ENCODE measurements at places on chromosomes 7 and 10.
A peak's percentile ranks its signal among the peaks of the same experiment; 100 is the strongest.

GRCh38 chr10:100637785-100638184 is 102.0 kb downstream of the HIF1AN start:
- DNase-seq = no peak

- no peak for DNase-seq
These were observed 87.4 kb upstream of the PPIF start for GRCh38 chr10:79259834-79260233.

DNA sequence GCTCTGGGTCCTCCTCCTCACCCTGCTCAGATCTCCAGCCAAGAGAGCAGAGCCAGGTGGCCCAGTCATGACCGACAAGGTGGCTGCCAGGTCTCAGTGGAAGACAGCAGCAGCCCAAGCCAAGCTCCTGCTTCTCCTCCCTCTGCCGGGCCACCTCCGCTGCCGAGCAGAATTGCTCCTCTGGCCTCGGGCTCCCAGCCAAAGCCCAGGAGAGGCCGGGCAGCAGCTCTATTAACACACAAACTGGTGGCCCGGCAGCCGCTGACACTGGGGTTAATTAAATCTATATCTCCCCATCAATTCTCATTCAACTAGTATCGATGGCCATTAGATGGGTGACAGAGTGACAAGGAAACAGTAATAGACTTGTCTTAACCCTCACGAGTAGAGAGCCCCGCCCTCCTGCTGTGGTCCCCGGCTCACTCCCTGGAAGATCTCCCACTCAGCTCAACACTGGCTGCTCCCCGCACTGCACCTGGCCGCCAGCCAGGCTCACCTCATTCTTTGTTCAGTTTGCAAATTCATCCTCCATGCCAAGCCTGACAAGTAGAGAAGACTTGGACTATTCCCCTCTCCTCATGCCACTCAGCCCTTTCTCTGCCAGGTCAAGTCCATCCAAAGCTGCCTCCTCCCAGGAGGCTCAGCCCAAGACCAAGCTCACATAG is 74.1 kb upstream of the UNC5B start:
- no peak for DNase-seq

DNA sequence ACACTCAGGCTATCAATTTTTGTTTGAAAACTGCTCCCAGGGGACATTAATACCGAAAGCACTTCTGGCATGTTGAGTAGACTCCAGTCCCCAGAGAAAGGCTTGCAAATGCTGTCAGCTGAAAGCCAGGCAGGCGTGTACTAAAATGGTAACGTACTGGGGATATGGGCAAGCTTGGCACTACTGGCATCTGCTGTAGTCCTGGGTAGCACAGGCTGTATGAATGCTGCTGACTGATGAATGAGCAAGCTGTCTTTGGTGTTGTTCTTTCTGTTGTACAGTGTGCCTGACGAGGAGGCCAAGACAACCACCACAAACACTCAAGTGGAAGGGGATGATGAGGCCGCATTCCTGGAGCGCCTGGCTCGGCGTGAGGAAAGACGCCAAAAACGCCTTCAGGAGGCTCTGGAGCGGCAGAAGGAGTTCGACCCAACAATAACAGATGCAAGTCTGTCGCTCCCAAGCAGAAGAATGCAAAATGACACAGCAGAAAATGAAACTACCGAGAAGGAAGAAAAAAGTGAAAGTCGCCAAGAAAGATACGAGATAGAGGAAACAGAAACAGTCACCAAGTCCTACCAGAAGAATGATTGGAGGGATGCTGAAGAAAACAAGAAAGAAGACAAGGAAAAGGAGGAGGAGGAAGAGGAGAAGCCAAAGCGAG is 53.5 kb upstream of the AGBL3 start:
- DNase-seq = no peak

DNA sequence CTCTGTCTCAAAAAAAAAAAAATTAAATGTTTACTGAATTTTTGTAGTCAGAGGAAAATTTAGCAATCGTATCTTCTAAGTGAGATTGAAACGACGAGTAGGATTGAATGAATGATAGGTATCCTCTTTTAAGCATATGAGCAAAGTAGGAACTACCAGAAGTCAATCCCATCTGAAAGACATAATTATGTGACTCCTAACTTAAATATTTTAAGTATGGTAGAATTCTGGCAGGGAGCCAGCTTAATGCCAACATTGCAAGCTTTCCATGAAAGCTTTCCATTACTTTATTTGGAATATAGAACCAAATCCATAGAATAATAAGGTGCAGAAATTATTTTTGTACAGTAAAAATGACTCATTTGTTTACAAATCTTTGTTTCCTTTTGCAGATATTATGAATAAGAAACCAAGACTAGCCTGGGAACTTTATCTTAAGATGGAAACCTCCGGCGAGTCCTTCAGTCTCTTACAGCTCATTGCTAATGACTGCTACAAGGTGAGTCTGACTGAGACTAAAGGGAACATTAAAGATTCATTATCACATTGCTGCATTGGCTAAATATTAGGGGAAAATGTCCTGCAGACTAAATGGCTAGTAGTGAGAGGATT is 50.2 kb upstream of the UBN2 start:
- DNase-seq = no peak

- no peak for DNase-seq
These were observed 506.4 kb downstream of the LRMDA start for GRCh38 chr10:75937823-75938222.

DNA sequence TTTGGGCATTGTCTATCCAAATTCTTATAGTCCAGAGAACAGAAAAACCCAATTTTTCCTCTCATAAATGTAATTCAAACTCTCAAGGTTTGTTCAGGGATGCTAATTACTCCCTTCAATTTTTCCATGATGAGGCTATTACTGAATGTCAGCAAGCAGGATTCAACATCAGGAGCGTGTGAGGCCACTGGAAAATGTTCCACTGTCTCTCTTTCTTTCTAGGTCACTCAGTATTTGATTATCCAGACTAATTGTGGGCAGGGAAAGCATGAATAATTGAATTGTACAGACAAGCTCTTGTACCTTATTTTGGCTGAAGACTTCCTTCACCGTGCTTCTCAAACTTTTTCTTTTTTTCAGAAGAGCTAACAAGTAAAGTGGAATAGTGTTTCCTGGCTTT is 30.7 kb downstream of the THNSL1 start:
- DNase-seq = no peak

- DNase-seq = no peak
These were observed 628 bp downstream of the TAF6 start for GRCh38 chr7:100118388-100119071.

DNA sequence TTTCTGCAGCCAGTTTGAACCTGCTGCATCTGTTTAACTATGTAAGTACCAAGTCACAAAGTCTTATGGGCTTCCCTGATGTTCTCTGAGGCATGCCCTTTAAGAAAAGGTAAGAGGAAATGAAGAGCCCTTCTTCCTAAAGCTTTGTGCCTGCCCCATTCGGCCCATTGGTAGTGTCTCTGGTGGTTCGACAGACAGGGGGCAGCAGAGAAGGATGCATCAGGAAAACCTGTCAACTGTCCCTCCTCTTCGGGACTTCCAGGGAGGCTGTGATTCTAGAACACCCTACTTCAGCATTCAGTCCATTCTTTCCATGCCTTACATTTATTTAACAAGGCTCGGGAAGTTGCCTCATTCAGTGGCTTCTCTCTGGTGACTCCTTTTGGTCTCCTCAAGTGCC is 1.9 kb upstream of the SFRP4 start:
- DNase-seq = no peak

- no peak for DNase-seq
These were observed 250.4 kb downstream of the ELMO1 start for GRCh38 chr7:37198041-37198905.

DNA sequence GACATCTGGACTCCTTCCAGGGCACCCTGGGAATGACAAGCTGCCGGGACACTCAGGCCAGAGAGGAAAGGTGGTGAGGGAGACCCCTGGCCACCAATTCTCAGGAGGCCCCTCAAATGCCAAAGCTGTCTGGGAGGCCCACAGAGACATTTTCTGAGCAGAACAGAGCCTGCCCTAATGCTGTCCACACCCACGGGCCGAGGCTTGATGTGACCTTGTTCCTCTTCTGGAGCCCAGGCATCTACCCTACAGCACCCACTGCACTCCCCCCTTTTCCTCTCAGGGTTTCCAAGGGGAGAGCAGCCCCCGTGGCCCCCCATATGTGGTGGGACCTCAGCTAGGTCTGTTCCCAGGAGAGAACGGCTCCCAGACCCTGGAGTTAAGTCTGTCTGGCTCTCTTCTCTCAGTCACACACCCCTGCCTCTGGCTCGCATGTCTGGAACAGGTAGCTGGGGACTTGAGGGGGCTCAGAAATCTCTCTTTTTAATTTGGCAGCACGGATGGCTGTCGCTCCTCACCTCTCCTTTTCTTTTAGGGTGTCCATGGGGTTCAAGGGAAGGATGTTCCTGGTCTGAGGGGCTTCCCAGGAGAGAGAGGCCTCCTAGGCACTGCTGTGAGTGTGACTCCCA is 16.8 kb upstream of the VOPP1 start:
- DNase-seq = no peak

GRCh38 chr7:139635526-139636302 is 112.2 kb downstream of the CLEC2L start:
- peak; percentile 38 for DNase-seq

GRCh38 chr10:17056781-17057428 is 72.7 kb downstream of the CUBN start:
- no peak for DNase-seq

- no peak for DNase-seq
These were observed 22.0 kb downstream of the VWA2 start for GRCh38 chr10:114261076-114261475.

- no peak for DNase-seq
These were observed 114.1 kb upstream of the PDLIM1 start for GRCh38 chr10:95404864-95405263.

DNA sequence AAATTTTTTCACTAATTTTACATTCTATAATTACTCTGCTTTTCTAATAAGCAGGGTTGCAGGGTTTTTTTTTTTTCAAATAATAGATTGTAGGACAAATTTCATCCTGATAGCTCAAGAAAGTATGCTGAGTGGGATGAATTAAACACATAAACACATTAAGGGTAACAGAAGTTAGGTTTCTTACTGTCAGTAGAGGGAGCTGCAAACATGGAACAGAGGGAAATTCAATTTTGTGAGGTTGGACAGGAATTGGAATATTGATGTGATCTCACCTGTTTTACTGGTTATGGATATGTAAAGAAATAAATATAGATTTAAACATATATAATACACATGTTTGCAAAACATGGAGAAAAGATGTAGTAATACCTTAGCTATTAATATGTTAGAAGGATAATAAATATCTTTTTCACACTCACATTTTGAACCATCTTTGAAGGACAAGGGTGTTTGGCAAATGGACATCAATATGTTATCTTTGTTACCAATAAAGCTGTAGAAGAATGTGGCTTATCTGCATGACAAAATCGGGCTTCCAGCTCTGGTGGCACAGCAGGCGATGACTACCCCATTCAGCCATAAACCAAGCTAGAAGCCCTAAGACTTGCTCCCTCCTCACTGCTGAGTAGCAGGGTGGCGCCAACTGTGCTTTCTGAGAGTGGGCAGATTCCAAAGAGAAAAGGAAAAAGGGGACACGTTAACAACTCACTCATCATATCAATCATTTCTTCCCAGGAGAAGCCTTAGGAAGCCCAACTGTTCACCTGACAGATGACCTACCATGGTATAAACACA is 1257.4 kb downstream of the GATA3 start:
- DNase-seq = no peak

Data from stimulated activated CD8-positive, alpha-beta memory T cell treated with anti-CD3 and anti-CD28 coated beads, Interleukin-12 subunit alpha, Interleukin-12 subunit beta, amount 100 ng/mL, for 4 hours (primary cell).